ENCODE measurements at places on chromosomes 13 and 19.

DNA sequence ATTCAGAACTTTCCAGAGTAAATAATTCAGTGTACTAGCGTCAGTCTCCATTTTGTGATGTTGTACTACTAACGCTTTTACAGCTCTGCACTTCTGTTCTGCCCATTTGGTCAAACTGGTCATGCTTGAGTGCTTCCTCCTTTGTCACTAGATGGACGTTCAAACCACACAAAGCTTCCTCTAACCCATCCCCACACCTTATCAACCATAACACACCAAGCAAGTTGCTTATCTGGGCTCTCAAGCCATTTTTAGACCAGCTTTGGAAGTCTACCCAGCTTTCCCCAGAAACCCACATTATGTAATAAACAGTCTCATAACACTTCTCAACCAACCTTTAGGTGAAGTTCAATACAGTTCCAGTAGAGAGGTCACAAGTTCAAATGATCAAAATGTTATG, 2.3 kb upstream of the ZNF347 start:
- no peak for DNase-seq

DNA sequence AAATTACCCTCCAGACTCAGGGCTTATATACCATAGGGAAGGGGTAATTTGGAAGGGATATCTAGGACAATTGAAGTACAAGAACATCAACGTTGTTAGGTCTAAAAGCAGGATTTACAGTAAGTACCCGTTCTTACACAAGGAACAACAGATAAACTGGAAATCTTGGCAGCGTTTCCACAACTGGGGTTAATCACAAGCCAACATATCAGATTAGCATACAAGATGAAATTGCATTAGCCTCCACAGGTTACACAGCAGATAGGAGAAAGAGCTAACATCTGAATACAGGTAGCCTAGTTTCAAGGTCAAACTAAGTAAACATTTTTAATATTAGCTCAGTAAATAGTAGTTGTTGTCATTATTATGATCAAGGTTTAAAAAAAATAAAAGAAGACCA, 1214.0 kb upstream of the PCDH20 start:
- no peak for DNase-seq

- no peak for DNase-seq
These were observed 652.5 kb downstream of the SLITRK1 start for GRCh38 chr13:83229574-83230305.

- DNase-seq: no peak
These were observed 6.6 kb upstream of the FBXW9 start for GRCh38 chr19:12703046-12703445.

DNA sequence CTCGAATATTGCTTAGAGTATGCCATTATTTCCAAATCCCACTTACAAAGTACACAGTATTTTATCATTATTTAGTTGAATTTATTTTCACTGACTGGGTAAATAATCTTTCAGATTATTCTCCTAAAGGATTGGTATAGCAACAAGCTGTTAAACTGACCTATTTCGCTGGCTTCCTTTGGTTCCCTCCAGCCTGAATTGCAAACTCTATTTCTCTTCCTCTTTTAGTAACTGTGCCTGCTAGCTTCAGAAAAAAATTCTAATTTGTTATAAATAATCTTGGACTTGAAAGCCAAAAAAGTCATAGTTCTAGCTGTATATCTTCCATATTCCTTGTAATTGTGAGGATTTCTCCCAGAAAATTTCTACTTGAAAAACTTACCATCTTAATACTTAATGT, 15.0 kb upstream of the CCNA1 start:
- DNase-seq: no peak

- DNase-seq: no peak
These were observed 151.6 kb downstream of the ZIC5 start for GRCh38 chr13:99819967-99820366.

Measured in activated T-cell treated with anti-CD3 and anti-CD28 coated beads, Interleukin-2, amount 50 U/mL, for 24 hours (primary cell).